ENCODE measurements at places on chromosomes 11 and 22.

DNA sequence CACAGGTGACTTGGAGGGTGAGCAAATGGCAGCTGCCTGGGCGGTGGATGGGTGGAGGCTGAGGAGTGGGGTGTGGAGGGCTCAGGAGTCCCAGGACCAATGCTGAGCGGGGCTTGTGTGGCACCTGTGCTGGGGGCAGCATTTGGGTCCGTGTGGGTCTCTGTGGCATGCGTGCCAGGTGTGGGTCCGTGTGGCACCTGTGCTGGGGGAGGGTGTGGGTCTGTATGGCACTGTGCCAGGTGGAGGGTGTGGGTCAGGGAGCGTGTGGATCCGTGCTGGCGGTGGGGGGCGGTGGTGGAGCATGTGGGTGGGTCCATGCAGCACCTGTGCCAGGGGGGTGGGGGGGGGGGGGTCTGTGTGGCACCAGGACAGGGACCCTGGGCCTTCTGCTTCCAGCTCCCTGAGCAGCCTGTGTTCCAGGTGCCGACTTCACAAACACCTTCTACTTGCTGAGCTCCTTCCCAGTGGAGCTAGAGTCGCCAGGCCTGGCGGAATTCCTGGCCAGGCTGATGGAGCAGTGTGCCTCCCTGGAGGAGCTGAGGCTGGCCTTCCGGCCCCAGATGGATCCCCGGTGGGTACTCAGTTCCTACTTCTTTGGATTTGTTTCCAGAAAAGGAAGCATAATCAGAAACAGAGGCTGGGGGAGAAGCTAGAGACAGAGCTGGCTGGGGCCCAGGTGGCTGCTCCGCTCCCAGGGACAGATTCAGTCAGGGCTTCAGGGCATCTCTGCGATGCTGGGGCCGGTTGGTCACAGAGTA is 14.7 kb downstream of the SELENOO start:
- DNase-seq: peak; percentile 94

- no peak for DNase-seq
These were observed at the start of gene IGF2 for GRCh38 chr11:2139123-2139521. IGF2 (minus strand) TSS chr11:2139389; CDS start chr11:2135523, 3,866 bp downstream.

DNA sequence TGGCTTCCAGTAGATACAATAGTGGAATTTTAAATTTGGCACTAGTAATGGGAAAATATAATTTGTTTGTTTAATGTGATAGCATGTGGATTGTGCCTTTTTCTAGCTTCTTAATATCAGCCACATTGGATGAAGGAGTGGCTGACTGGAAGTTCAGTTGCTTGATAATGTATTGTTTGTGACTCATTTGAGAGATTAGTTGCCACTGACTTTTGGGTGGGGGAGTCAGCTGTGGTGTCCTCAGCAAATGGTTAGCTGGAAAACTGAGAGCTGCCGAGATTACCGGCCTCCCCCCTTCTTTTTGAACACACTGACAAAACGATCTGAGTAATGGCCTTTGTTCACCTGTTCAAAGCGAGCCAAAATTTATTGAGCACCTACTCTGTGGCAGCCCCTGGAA is 5.5 kb downstream of the JAM3 start:
- no peak for DNase-seq

DNA sequence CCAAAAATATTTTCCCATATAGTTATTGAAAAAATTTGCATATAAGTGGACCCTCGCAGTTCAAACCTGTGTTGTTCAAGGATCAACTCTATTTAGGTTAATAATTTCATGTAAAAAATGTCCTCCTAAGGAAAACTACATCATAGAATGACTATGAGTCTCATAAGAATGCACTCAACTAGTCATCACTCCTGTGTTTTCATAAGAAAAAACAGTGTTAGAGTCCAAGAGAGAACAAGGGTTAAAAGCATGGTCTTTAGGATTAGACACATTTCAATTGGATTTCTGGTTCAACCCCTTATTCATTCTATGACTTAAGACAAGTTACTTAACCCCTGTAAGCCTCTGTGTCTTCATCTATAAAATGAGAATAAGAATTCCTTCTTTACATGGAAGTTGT is 5.1 kb downstream of the PARVA start:
- DNase-seq: no peak

GRCh38 chr11:110433393-110434333 is 3.9 kb downstream of the FDX1 start:
- DNase-seq: no peak

- no peak for DNase-seq
These were observed 163.8 kb downstream of the CHST1 start for GRCh38 chr11:45501392-45502225.

DNA sequence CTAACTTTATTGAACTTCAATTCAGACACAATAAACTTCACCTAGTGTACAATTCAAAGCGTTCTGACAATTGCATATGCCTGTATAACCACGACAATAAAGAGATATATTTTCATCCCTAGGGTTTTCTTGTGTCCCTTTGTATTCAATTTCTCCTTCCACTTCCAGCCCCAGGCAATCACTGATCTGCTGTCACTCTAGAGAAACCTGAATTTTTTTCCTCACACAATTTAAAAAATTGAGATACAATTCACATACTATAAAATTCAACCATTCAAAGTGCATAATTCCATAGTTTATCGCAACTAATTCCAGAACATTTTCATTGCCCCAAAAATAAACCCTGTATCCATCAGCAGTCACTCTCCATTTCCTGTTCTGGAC is 116.6 kb downstream of the MRTFA start:
- no peak for DNase-seq

DNA sequence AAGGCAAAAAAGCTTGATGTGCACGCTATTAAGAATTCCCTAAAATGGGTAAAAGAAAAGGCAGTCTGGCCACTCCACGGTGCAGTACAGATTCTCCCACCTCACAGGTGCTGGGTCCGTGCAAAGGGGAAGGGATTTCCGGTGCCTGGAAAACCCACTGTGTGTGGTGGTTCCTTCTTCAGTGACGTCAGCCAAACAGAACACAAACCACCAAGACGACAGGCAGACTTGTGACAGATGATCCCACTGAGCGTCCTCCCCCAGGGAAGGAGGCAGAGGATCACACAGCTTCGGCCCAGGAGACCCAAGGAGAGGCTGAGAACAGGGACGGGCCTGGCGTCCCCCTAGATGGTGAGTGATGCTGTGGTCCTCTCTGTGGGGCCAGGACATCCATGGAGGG is 18.6 kb downstream of the PHF21B start:
- no peak for DNase-seq

DNA sequence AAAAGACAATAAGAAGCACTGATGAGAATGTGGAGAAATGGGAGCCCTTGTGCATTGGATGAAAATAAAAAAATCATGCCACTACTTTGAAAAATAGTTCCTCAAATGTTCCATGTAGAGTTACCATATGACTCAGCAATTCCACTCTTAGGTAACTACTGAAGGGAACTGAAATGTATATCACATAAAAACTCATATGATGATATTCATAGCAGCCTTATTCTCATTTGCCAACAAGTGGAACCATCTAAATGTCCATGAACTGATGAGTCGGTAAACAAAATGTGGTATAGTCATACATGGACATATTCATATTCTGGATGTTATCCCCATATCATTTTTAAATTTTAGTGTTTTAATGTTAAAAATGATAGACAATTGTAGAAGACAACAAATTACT is 3.5 kb downstream of the KRTAP5-9 start:
- DNase-seq: no peak

DNA sequence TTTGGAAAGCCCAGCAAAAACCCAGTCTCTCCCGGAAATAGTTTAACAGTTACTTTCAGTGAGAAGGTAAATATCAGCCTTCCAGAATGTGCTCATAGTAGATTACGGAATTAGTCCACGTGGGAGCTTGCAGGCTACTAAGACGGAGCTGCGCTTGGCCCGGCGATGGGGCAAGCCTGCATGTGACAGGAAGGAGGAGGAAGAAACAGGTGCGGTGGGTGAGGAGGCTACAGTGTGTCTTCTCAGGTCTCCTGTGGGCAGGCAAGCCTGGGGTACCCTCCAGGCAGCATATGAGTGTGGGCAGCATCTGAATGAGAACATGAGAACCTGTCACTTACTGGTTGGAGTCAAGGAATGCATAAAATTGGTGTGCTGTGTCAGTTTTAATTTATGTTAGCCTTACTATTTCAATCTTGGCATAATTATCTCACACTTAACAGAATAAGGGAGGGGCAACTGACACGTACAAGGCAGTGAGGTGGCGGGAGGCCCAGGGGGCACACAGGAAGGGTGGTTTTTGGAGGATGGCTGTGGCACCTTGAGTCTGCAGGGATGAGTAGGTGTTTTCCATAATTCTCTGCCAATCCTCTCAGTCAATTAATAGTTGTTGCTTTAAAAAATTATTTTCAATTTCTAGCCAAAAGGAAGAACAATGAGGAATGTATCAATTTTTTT is 35.7 kb downstream of the CLMP start:
- no peak for DNase-seq

DNA sequence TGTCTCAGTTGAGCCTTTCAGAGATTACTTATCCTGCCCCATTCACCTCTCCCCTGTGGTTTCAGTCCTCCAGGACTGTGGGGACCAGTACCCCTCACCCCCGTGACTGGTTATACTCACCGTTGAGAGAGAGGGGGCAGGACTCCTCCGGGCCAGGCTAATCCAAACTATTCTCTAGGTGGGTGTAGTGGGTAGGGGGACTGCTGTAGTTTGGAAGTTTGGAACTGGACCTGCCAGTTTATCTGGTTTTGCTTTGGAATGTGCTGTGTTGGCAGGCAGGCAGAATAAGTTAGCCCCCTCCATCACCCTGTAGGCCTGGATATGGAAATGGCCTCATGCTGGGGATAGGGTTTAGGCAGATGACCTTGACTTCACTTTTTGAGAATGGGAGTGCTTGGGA is 13.5 kb downstream of the TEAD1 start:
- DNase-seq: no peak

GRCh38 chr22:23527971-23528740 is 51.9 kb downstream of the IGLL1 start:
- DNase-seq: peak; percentile 56

- no peak for DNase-seq
These were observed 137.8 kb downstream of the DBX1 start for GRCh38 chr11:20022363-20023081.

- no peak for DNase-seq
These were observed 59.4 kb downstream of the KDM2A start for GRCh38 chr11:67178421-67178820.

DNA sequence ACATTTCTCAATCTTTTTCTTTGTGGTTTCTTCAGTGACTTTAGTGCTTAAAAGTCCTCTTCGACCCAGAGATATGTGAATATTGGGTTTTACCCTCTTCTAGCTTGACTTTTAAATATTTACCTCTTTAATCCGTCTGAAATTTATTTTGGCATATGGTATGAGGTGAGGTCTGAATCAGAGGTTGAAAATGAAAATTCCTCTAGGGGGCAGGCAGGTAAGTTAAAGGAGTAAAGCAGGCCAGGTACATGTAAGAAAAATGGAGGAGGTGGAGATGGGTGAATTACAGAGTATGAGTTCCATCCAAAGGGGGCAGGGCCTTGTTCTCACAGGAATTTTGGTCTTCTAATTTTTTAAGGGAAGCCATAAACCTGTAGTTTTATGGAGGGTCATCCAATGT is 263.8 kb upstream of the NARS2 start:
- no peak for DNase-seq

DNA sequence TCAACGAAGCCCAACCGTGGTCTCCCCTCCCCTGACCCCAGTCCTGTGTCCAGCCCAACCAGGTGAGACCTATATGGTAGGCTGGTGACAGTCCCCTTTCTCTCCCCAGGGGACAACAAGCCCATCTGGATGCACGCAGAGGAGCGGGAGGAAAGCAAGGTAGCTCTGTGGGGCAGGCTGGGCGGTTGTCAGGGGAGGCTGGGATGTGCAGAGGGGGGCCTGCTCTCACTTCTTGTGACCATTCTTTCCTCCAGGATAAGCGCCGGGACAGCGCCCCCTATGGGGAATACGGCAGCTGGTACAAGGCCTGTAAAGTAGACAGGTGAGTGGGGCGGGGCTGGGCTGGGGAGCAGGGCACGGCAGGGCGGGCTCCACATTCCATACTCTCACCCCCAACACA is 3.5 kb upstream of the RAB1B start:
- no peak for DNase-seq

- DNase-seq: no peak
These were observed 82.7 kb upstream of the CTSC start for GRCh38 chr11:88420165-88420791.

DNA sequence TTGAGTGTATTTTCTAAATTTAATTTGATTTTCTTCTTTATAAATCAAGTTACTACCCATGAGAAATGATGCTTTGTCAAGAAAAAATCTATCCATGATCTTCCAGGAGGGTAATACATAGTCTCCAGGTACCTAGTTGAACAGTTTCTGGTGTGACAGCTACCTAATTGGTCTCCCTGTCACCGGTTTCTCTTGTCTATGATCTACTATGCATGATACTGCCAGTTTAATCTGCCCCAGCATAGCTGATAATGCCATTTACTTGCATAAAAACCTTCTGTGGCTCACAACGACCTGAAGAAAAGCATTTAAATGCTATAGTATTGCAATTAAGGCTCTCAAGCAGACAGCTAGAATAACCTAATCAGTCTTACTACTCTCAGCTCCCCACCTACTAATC is 349.5 kb downstream of the DLG2 start:
- DNase-seq: no peak

DNA sequence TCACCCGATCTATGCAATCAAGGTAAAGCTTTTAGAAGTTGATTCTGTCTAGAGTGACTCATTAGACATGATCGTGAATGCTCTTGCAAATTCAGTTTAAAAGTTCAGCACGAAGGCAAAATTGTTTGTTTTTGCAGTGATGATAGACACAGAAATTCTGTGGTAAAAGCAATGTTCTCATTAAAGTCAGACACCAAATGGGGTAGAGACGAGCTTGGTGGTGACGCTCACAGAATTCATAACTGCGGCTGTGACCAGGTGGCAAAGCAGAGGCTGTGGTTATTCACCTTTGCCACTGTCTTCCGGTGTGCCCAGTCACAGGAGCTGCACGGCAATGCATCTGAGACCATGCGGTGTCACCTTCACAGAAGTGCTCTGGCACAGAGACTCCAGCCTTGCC is 83.4 kb downstream of the WNT7B start:
- peak; percentile 44 for DNase-seq

DNA sequence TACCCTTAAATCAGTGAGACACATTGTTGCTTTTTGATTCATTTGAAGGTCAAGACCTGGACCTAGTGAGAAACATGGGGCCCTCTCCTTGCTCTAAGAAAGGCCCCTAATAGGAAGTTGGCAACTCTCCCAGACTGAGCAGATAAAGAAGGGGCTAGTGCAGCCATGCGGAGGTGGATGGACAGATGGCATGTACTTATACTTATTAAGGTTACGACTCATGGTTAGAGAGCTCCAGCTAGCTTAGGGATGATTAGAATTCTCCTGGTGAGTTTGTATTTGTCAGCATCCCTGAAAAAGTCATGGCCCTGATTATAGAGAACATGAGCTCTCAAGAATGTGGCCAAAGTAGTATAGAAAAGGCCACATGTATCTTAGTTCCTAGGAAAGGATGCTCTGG is 112.1 kb upstream of the BDNF start:
- no peak for DNase-seq

GRCh38 chr11:75797116-75797515 is 17.9 kb upstream of the UVRAG start:
- DNase-seq: no peak

Data from chondrocyte (in vitro differentiated cells).